ENCODE measurements at places on chromosomes 6 and 20.

- DNase-seq = no peak
These were observed 7.1 kb downstream of the DDR1 start for GRCh38 chr6:30891450-30891723.

DNA sequence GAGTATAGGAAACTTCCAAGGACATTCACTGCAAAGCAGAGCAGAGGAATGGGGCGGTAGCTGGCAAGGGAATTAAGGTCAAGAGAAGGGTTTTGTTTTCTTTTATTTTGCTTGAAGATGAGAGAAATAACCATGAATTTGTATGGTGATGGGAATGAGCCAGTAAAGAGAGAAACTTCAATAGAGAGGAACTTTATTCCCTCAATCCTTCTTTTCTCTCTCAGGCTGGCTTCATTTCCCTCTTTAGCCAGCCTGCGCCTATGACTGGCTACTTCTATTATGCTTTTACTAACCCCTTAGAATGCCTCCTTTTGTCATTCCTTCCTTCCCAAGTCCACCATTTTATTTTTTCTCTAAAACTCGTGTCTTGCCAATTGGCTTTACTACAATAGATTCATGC lies 101.4 kb upstream of the CEP85L start:
- DNase-seq = no peak

DNA sequence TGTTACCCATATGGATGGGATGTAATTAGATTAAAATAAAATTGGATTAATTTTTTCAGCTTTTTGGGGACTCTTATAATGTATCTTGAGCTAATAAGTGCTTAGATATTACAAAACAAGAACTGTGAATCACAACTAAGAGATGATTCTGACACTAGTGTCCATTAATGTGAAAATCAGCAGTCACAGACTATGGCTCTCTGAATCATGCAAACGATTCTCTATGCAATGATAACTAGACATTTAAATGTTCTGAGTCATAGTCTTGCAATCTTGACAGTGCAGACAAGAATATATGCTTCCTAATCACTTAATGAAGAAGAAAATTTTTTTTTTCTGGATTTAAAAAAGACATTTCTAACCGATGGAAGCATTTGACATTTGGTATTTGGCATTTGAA lies 82.2 kb upstream of the OPRM1 start:
- DNase-seq = peak; percentile 85

- no peak for DNase-seq
These were observed 221.4 kb upstream of the RREB1 start for GRCh38 chr6:6886171-6886885.

DNA sequence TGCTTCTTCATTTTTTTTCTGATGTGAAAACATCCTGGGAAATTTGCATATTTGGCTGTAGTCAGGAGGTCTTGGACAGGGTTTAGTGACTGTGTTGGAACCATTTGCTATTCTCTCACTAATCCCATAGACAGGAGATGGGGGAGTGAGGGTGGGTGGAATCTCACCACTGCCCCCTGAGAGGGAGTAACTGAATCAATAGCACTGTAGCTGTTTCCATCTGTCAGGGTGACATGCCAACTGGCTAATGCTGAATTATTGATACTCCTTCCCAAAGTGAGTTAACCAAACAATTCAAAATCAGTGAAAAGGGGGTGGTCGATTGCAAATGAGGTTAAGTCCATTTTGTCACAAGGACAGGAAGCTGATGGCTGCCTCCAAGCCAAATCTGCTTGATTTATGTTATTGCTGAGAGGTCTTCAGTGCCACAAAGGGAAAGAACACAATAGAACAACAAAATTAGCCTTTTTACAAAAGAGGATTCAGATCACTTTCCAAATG lies 55.1 kb upstream of the B3GAT2 start:
- DNase-seq = no peak

- peak; percentile 43 for DNase-seq
These were observed 5.9 kb downstream of the TMEM63B start for GRCh38 chr6:44133003-44133931.

- DNase-seq = peak; percentile 94
These were observed at the start of gene MACROD2 for GRCh38 chr20:13995086-13995665. MACROD2 (plus strand) TSS chr20:13995516.

DNA sequence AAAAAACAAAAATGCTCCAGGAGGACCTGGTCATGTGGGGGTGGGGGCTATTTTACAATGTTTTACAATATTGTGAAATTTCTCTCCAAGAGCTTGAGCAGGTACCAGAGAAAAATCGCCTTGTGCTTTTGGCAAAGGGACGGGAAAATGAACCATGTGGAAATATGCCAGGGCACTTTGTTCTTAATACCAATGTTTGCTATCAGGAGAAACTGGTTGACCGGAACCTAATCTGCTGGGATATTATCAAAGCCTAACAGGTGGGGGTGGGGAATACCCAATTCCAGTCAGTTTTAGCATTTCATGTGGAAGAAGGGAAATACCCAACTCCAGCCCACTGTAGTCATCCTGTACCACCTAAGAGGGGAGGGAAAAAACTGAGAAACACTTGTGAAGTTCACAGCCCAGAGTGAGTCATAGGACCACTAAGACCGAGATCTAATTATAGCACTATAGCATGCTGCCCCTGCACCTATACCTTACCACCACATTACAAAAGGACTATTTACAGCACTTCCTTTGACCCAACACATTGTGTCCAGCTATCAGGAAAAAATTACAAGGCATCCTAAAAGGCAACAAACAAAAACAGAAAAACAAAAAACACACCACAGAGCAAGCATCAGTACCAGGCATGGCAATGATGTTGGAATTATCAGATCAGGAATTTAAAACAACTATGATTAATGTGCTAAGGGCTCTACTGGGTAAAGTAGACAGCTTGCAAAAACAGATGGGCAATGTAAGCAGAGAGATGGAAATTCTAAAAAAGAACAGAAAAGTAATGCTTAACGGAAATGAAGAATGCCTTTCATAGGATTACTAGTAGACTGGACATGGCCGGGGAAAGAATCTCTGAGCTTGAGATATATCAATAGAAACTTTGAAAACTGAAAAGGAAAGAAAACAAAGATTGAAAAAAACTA lies 84.1 kb upstream of the POPDC3 start:
- DNase-seq = peak; percentile 37

GRCh38 chr6:69390125-69390524 lies 406.7 kb downstream of the LMBRD1 start:
- peak; percentile 36 for DNase-seq

Measured in fibroblast of skin of right biceps (primary cell).